Melanocyte of skin (primary cell): ENCODE measurements at places on chromosomes 7 and 10. TPM values are rescaled to one million over a fixed set of nuclear protein-coding genes. Genes with fewer than 3 reads are reported as not detected.

The FUOM gene
- total RNA-seq: 15.3 and 19.7 TPM in 2 replicates

The PRSS37 gene
- total RNA-seq: not detected in 2 replicates

The TFPI2 gene
- total RNA-seq: 3.4 and 7.3 TPM in 2 replicates

The KCND2 gene
- total RNA-seq: under 0.01 TPM in 1 of 2 replicates, not detected in the other

The C10orf53 gene
- total RNA-seq: not detected in 2 replicates

The WNT8B gene
- not detected in 2 replicates for total RNA-seq

The TAS2R41 gene
- total RNA-seq: not detected in 2 replicates

The STOX1 gene
- total RNA-seq: 0.34 and 0.36 TPM in 2 replicates

The COL26A1 gene
- total RNA-seq: under 0.01 TPM in 1 of 2 replicates, not detected in the other

The GNGT1 gene
- total RNA-seq: not detected in 2 replicates

The CLEC5A gene
- not detected in 2 replicates for total RNA-seq

The GRID2IP gene
- total RNA-seq: not detected in 2 replicates
